ENCODE measurements at places on chromosomes 2 and 18.
A peak's percentile ranks its signal among the peaks of the same experiment; 100 is the strongest.

GRCh38 chr18:36340246-36340645 lies 42.7 kb downstream of the FHOD3 start:
- no peak for DNase-seq

DNA sequence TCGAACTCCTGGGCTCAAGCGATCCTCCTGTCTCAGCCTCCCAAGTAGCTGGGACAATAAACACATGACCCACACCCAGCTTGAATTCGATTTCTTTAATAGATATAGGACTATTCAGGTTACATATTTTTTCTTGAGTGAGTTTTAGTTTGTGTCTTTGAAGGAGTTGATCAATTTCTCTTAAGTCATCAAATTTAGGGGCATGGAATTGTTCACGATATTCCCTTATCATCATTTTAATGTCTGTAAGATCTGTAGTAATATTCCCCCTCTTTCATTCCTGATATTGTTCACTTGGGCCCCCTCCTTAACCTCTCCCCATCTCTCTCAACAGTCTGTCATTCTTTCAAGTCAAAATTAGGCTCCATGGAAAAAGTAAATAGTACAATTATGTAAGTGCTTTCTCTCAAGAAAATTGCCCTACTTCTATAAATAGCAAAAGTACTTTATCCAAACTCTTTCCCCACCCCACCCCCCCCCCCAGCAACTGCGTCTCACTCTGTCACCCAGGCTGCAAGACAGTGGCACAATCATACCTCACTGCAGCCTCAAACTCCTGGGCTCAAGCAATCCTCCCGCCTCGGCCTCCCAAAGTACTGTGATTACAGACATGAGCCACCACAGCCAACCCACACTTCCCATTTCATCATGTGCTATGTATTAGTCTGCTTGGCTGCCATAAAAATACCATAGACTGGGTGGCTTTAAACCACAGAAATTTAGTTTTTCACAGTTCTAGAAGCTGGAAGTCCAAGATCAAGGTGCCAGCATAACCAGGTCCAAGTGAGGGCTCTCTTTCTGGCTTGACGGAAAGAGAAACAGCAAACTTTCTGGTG lies 20.1 kb downstream of the WDR33 start:
- no peak for DNase-seq

GRCh38 chr2:143759455-143759854 lies 630.2 kb downstream of the ARHGAP15 start:
- no peak for DNase-seq

DNA sequence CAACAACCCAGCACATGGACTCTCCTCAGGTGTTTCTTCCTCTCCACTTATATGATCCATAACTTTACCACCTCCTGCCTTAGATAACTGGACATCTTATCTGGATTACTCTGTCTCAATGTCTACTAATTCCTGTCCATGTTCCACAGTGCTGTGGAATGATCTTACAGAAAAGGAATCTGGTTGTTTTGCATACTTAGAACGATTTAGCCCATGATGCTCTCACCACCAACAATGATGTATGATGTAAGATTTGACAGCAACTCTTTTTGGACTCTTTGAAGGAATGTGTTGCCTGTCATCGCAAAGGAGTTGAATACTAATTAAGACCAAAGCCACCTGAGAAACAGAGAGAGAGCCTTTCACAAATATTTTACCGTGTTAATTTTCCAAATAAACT lies 37.7 kb upstream of the SYT4 start:
- no peak for DNase-seq

DNA sequence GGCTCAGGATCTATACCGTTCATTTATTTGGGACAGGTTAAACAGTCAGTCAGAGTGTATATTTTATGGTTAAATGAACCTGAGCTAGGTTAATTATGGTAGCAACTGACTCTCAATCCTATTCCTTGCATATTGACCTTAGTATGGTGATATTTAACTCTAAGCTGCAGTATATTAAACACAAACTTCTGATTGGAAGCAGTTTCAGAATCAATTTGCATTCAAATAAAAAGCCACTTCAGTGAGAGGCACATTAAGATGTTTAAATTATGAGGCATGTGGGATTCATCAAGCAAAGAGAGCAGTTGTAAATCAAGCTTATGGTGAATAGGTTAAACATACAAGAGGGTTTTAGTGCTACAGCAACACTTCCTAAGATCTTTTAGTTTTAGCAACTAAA lies 40.4 kb downstream of the FRZB start:
- DNase-seq, result no peak

GRCh38 chr18:69400253-69400975 lies at the start of gene DOK6:
TSS of gene DOK6 (plus strand) at chr18:69400888.
- DNase-seq, result no peak

DNA sequence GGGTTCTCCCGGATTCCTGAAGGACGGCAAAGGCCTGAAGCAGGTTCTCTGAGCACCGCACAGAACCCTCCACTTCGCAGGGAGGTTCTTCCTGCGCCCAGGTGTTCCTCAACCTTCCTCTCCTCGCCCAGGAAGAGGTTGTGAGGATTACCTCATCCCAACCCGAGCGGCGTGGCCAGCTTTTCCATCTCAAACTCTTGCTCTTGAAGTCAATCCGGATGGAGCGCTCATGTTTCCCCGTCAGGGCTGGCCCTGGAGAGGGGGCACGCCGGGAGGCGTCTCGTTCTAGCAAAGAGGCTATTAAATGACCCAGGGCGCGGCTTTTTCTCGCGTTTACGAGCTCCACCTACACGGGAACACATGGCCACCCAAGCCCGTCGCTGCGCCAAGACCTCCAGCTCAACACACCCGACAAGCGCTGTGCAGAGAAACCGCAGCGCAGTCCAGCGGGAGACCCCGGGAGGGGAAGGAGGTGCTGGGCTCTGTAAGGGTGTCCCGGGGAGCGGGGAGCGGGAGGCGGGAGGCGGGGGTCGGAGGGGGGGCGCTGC lies 540 bp upstream of the RAB10 start:
- no peak for DNase-seq

DNA sequence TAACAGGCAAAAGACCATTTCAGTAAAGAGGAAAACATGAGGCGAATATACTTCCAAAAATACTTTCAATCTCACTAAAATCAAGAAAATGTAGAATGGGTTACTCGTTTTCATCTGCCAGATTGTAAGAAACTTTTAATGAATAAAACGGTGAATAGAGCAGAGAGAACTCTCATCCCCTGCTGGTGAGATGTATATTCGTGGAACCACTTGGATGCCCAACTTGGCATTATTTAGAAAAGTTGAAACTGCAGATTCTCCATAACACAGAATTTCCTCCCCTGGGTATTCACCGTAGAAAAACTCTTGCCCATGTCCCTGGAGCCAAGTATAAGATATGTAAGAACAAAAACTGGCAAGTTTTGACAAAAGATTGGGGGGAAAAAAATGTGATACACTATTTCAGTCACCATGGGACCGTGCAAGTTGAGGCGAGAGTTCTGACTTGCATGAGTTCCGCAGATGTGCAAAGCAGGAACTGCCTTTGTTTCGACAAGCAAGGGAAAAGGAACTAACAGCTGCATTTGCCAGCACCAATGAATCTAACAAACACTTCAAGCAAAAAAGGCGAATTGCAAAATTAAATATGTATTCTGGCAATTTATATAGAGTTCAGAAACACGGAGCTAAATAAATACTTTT lies 14.8 kb downstream of the TIMM21 start:
- DNase-seq, result no peak

GRCh38 chr2:149613704-149614103 lies 26.1 kb upstream of the MMADHC start:
- no peak for DNase-seq

DNA sequence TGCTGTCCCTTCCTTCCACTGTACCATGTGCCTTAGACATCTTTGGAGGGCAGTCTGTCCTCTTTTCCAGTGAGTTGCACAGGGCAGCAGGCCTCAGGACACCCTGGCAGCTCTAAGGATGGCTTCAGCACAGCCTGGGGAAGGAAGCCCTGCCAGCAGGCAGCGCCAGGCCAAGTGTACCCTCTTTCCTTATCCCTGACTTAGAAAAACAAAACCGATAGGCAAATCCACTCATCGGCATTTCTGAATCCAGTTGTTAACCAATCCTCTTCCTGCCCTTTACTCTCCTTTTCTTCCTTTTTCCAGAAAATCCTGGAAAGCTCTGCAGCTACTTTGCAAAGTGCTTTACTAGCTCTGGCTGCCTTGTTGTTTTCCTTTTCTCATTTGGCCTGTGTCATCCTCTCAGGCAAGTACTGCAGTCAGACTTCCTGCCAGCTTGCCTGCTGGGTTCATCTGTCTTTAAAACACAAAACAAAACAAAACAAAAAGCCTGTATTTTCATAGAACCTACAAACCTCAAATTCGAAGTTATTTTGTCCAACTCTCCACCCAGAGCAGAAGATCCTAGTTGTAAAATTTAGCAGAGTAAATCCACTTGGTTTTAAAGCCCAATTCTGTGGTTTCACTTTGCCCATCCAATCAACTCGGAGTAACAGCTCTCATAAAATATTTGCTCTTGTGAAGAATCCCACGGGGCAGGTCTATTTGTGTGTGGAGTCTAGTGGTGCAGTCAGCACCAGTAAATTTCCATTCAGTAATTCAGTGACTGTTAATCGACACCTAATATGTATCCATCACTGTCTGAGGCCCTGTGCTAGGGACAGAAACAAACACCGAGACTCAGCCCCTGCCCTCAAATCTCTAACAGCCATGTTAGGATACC lies 45.2 kb downstream of the PCBP1 start:
- peak; percentile 27 for DNase-seq

GRCh38 chr18:36628435-36629137 lies 200.2 kb downstream of the TPGS2 start:
- no peak for DNase-seq

- DNase-seq, result no peak
These were observed 262.0 kb upstream of the RASGRP3 start for GRCh38 chr2:33214436-33214835.

GRCh38 chr2:192267484-192267883 lies 72.8 kb upstream of the TMEFF2 start:
- DNase-seq, result no peak

GRCh38 chr2:143717053-143717452 lies 587.8 kb downstream of the ARHGAP15 start:
- DNase-seq, result no peak
